Activated CD8-positive, alpha-beta memory T cell treated with anti-CD3 and anti-CD28 coated beads, Interleukin-2, amount 50 U/mL, for 48 hours (primary cell): ENCODE measurements at places on chromosomes 11 and 22.

DNA sequence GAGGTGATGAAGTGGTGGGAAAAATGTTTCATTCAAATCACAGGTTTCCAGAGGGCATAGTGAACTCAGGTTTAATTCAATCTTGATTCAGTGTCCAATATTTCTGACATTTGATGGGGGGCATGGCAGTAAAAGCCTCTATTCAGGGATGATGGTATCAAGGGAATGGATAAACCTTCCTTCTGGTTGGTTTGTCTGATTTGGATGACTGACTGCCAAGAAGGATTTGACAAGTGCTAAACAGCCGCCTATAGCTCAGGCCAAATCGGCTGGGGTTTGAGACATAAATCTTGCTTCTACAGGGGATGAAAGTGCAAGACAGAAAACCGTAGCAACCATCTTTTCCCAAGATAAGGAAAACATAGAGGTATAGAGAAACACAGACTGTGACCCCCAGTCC, 121.8 kb upstream of the C11orf87 start:
- no peak for DNase-seq

DNA sequence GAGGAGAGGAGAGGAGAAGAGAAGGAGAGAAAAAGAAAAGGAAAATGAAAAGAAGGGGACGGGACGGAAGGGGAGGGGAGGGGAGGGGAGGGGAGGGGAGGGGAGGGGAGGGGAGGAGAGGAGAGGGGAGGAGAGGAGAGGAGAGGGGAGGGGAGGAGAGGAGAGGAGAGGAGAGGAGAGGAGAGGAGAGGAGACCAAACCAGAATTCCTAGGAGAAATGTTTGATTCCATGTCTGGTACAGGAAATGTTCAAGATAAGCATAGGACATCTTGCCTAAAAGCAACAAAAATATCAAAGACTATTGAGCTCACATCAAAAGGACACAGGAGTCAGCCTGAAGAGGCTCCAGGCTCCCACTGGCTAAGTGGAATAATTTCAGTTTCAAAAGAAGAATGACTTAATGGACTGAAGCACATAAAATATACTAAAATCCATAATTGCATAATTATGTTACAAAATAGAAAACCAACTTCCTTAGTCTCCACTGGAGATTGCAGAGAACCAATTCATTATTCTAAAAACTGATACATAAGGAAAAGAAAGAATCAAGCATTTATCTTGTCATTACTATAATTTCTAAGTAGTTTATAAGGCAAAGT, 101.1 kb upstream of the APOA1 start:
- DNase-seq: no peak

DNA sequence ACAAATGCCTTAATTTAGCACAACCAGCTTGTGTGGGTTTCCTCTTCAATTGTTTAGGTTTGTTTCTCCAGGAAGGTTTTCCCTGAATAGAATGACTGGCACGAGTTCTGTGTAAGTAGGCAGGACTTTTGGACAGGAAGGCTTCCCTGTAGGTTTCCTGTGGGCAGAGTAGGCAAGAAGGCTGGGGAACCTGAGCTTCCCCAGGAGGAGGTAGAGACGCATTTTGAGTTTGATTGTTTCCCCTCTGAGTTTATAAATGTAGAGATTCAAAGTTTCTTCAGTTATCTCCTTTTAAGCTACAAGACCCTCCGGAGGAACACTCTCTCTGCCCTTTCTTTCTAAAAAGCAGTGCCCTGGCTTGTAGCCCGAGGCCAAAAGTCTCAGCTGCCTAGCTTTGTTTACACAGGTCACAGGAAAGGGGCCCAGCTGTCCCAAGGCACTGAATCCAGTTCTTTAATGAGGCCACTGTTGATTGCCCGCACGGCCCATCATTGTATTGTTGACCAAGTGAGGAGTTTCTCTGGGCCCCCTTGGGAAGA, 66.6 kb upstream of the RDX start:
- DNase-seq: no peak

- DNase-seq: no peak
These were observed 28.5 kb downstream of the BTBD10 start for GRCh38 chr11:13434247-13435205.

GRCh38 chr11:62669420-62670161, 1.9 kb upstream of the UQCC3 start:
- DNase-seq: no peak

- DNase-seq: no peak
These were observed 87.0 kb upstream of the THY1 start for GRCh38 chr11:119509969-119510401.

DNA sequence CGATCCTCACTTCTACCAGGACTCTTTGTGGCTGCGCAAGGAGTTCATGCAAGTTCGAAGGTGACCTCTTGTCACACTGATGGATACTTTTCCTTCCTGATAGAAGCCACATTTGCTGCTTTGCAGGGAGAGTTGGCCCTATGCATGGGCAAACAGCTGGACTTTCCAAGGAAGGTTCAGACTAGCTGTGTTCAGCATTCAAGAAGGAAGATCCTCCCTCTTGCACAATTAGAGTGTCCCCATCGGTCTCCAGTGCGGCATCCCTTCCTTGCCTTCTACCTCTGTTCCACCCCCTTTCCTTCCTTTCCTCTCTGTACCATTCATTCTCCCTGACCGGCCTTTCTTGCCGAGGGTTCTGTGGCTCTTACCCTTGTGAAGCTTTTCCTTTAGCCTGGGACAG, 6.5 kb downstream of the TMEM138 start:
- DNase-seq: no peak
